ENCODE measurements at places on chromosomes 11 and 22. TPM values are rescaled to one million over a fixed set of nuclear protein-coding genes. Genes with fewer than 3 reads are reported as not detected.

The SIPA1 gene
- total RNA-seq = 205 TPM

The SLC29A2 gene
- 8.4 TPM for total RNA-seq

The ARFGAP3 gene
- 41.1 TPM for total RNA-seq

The ART1 gene
- not detected for total RNA-seq

The TIGD3 gene
- total RNA-seq = 0.58 TPM

The IFITM10 gene
- total RNA-seq = 0.70 TPM

The SLC6A5 gene
- not detected for total RNA-seq

The FAM181B gene
- not detected for total RNA-seq

The SULT4A1 gene
- total RNA-seq = not detected

The COMMD9 gene
- total RNA-seq = 30.5 TPM

The OR51A7 gene
- not detected for total RNA-seq

The CCDC157 gene
- 3.6 TPM for total RNA-seq

The CHRM1 gene
- total RNA-seq = not detected

The OR10G4 gene
- not detected for total RNA-seq

The NCAPD3 gene
- total RNA-seq = 94.4 TPM

The OR51A4 gene
- total RNA-seq = not detected

The LMO1 gene
- not detected for total RNA-seq

The JRKL gene
- total RNA-seq = 12.0 TPM

The MUC5B gene
- total RNA-seq = not detected

The PIK3IP1 gene
- 56.4 TPM for total RNA-seq

The CASP1 gene
- 132 TPM for total RNA-seq

The RFPL1 gene
- not detected for total RNA-seq

The TRIM6 gene
- 1.1 TPM for total RNA-seq

The IFT27 gene
- 29.5 TPM for total RNA-seq

The LSP1 gene
- 590 TPM for total RNA-seq

The MYBPC3 gene
- total RNA-seq = not detected

The TMEM121B gene
- total RNA-seq = not detected

The MUC5AC gene
- not detected for total RNA-seq

The SAA4 gene
- total RNA-seq = not detected

The TBC1D22A gene
- total RNA-seq = 41.0 TPM

The CRYBB2 gene
- not detected for total RNA-seq

The SSTR3 gene
- total RNA-seq = 3.9 TPM

The OR5T3 gene
- not detected for total RNA-seq

The ADAMTS8 gene
- not detected for total RNA-seq

The METTL15 gene
- 12.4 TPM for total RNA-seq

The MGAT3 gene
- total RNA-seq = 0.83 TPM

The TRPM5 gene
- not detected for total RNA-seq

The RFPL3 gene
- total RNA-seq = not detected

The KCNC1 gene
- not detected for total RNA-seq

The C22orf23 gene
- not detected for total RNA-seq

The P2RY2 gene
- total RNA-seq = not detected

The HEPHL1 gene
- total RNA-seq = not detected

The PHRF1 gene
- total RNA-seq = 38.7 TPM

The DCDC1 gene
- not detected for total RNA-seq

The OVOL1 gene
- not detected for total RNA-seq

The ACRV1 gene
- not detected for total RNA-seq

The CCDC188 gene
- total RNA-seq = 0.33 TPM

The SRPRA gene
- total RNA-seq = 121 TPM

The CARD18 gene
- not detected for total RNA-seq

The GAL gene
- not detected for total RNA-seq

The OR52H1 gene
- not detected for total RNA-seq

The ELFN2 gene
- total RNA-seq = 0.28 TPM

The KRTAP5-9 gene
- total RNA-seq = not detected

The WNT7B gene
- not detected for total RNA-seq

The MS4A12 gene
- total RNA-seq = not detected

The CHST1 gene
- total RNA-seq = not detected

The OTOG gene
- total RNA-seq = not detected

The YPEL1 gene
- total RNA-seq = 17.3 TPM

Measured in activated CD4-positive, alpha-beta memory T cell treated with anti-CD3 and anti-CD28 coated beads, Interleukin-2, amount 10 ng/mL, durations not matched to agents 7 days and 5 days (primary cell).